Mesenchymal stem cell (in vitro differentiated cells and primary cell): ENCODE measurements at places on chromosomes 2 and 18.

DNA sequence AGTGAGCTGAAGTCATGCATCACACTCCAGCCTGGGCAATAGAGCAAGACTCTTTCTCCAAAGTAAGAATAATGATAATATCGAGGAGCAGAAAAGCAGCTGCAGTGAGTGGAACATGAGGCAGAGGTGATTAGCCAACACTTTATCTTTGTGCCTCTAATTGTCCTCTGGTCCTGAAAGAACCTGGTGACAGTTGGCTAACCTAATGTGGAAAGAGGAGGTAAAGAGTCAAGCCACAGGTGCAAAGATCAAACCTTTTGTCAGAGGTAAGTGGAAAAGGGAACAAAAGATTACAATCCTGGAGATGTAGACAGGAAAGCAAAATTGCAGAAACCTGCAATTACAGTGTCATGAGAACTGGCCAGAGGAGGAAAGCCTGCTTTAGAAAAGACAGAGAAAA is 53.5 kb upstream of the LCLAT1 start:
- no peaks in the 10 kb centered on the region for H3K4me1 ChIP-seq
- no peaks in the 10 kb centered on the region for H3K36me3 ChIP-seq
- no peak overlapping the region for H3K27ac ChIP-seq
- no peak overlapping the region for H3K4me3 ChIP-seq

DNA sequence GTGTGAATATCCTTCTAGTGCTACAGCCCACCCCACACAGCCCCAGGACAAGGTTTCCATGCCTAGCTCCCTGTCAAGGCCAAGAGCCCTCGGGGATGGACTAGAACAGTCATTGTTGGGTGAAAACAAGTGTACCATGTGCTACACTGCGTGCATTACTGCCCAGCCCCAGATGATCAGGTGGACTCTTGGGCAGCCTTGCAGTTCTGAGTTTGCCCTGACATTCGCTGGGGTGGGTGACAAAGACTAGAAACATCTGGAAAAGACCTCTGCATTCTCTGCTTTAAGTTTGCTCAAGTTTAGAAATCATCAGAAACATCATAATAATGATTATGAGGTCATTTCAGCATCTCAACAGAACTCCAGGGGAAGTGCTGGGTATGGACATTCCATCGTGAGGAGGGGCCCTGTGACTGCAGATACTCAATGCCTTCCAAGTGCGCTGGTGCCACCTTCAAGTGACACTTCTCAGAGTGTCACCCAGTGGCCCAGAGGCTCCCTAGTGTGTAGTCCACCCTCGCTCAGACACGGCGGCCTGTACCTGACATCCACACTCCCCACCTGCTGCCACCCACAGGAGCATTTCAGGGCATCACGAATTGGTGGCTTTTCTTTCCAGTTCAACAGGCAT is 5.3 kb upstream of the PXDN start:
- no peak overlapping the region for H3K4me3 ChIP-seq
- no peak for DNase-seq
- H3K4me1 ChIP-seq = peaks cover 29% of the 10 kb centered on the region
- no peaks in the 10 kb centered on the region for H3K36me3 ChIP-seq
- no peaks in the 10 kb centered on the region for H3K27me3 ChIP-seq

DNA sequence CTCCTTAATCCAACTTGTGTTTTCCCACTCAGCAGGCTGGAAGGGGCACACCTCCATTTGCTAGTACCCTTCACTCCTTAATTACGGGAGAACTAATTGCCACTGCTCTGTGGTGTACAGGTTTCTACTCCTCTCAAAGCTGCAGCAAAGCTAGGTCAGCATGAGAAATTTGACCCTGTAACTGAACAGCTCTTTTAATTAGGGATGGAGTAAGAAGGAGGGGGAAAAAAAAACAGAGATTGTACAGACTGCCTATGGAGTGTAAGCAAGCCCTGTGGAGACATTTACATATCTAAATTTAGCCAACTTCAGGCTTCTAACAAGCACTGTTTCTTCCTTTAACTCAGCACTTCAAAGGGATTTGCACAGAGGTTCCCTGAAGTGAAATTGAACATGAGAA is 629.7 kb upstream of the SETBP1 start:
- no peaks in the 10 kb centered on the region for H3K27me3 ChIP-seq
- no peaks in the 10 kb centered on the region for H3K36me3 ChIP-seq
- no peak overlapping the region for H3K4me3 ChIP-seq

GRCh38 chr2:96148410-96149217 is 3.4 kb upstream of the DUSP2 start:
- peaks cover 17% of the 10 kb centered on the region for H3K27me3 ChIP-seq
- H3K36me3 ChIP-seq = no peaks in the 10 kb centered on the region
- peak overlapping the region; percentile 34 for H3K4me3 ChIP-seq

DNA sequence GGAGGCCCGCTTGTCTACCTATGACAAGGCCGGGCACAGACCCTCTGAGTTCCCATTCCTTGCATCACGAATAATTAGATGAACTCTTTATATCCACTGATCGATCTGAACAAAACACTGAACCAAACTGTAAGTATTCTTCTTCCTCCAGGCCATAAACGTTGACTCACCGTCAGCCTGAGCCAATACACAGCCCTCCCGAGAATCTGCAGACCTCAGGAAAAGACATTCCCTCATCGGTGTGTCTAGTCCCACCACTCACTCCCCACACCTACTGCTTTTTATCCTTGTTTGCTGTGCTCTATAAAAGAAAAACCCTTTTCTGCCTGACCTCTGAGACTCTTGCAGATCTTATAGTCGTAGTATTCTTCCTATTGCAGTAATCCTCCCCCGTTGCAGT is 41.0 kb downstream of the TMEM87B start:
- no peak overlapping the region for H3K27ac ChIP-seq
- H3K27me3 ChIP-seq = no peaks in the 10 kb centered on the region
- peaks cover 4% of the 10 kb centered on the region for H3K4me1 ChIP-seq

DNA sequence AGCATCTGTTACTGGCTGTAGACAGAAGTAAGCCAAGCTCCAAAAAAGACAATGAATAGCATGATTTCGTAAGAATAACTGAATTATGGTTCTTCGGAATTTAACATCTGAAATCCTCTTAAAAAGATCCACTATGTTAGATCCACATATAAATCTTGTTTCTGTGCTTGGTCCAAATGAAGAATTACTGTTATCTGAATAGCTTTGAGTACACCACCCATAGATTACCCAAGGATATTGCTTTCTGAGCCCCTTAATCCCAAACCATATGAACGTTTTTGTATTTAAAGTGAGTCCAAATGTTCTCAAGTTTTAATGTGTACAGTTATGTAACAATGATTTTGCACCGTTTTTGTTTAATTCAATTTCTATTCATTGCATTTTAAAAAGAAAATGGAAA is 124.9 kb downstream of the DSC3 start:
- no peak for DNase-seq
- no peaks in the 10 kb centered on the region for H3K4me1 ChIP-seq
- H3K27ac ChIP-seq = no peak overlapping the region
- no peaks in the 10 kb centered on the region for H3K27me3 ChIP-seq

- no peak overlapping the region for H3K4me3 ChIP-seq
- H3K4me1 ChIP-seq = peaks cover 11% of the 10 kb centered on the region
- no peaks in the 10 kb centered on the region for H3K36me3 ChIP-seq
- no peak for DNase-seq
Observed at GRCh38 chr2:133418021-133418420, 150.2 kb downstream of the NCKAP5 start.

DNA sequence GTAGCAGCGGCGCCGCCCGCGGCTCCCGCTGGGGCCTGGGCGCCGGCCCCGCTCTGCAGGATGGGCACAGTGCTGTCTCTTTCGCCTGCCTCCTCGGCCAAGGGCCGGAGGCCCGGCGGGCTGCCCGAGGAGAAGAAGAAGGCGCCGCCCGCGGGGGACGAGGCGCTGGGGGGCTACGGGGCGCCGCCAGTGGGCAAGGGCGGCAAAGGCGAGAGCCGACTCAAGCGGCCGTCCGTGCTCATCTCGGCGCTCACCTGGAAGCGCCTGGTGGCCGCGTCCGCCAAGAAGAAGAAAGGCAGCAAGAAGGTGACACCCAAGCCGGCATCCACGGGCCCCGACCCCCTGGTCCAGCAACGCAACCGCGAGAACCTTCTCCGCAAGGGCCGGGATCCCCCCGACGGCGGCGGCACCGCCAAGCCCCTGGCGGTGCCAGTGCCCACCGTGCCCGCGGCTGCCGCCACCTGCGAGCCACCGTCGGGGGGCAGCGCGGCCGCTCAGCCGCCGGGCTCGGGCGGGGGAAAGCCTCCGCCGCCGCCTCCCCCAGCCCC is 369 bp downstream of the CDK5R2 start:
- H3K4me1 ChIP-seq = peaks cover 13% of the 10 kb centered on the region
- no peaks in the 10 kb centered on the region for H3K36me3 ChIP-seq
- DNase-seq = no peak
- H3K27me3 ChIP-seq = peaks cover 91% of the 10 kb centered on the region

DNA sequence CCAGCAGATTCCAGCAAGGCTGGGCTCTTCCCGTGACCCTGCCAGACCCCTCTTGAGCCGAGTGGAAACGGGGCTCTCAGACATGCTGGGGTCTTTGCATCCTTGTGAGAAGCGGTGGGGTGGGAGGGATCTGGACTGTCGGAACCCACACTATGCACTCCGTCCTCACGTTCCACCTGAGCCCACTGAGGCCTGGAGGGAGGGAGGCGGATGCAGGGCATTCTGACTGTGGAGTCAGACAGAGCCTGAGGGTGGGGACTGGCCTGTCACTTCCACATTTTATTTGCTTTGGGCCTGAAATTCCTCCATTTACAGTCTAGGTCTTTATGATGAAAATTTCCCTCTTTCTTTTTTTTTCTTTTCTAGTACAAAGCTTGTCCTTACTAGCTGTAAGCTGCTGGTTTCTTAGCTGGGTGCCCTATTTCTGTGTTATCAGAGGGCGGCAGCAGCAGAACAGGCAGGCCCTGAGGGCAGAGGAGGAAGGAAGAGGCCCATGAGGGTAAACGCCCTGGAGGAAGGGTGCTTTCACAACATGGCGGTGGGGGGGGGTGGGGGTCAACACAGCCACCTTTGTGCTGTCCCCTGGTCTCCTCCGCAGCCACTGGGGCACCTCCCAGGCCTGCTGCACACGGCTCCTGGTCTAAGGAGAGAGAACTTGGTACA is 373.5 kb upstream of the MYT1L start:
- no peaks in the 10 kb centered on the region for H3K36me3 ChIP-seq
- no peak for DNase-seq
- H3K4me3 ChIP-seq = no peak overlapping the region
- H3K27me3 ChIP-seq = peaks cover 26% of the 10 kb centered on the region
- H3K27ac ChIP-seq = no peak overlapping the region
